EL (cell line): ENCODE measurements at places on chromosomes 16 and 17.

- no peak for DNase-seq
Observed at GRCh38 chr17:55520402-55520801, 9.2 kb upstream of the SMIM36 start.

GRCh38 chr16:53372992-53373871, 61.0 kb upstream of the RBL2 start:
- no peak for DNase-seq

- peak; percentile 28 for DNase-seq
Observed at GRCh38 chr16:72480911-72481310, 309.0 kb upstream of the PMFBP1 start.

DNA sequence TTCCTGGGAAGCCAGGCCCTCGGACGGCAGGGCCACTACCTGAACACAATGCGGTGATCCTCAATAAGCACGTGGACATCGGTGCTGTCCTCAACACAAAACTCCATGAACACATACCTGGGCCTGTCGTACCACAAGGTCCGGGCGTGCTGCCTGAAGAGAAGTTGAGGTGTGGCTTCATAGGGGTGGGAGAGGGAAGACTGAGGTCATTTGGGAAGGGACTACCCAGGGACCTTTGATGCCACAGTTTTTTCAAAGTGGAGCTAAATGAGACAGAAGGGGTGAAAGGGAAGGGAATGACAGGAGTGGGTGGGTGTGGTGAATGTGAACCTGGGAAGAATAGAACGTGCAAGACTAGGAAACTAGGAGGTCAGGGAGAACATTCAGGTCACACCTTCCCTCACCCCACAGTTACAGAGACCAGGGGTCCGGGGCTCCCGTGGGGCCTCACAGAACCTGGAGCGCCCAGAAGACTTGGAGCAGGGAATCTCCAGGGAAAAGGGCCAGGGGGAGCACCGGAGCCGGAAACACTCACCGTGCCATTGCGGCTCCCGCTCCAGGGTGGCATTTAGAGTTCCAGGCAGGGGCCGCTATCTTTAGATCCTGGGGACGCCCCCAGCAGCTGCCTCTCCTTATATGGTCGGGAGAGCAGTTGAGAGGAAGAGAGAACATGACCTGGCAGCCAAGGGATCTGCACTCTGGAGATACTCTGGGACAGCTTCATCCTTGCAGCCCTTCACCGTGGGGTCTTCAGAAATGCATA, at the start of gene PTGES3L:
Gene PTGES3L, minus strand, starts transcription at position 570 of the 763 bp plus-strand sequence. Its CDS starts 27 bp downstream, at position 543.
- DNase-seq, result peak; percentile 71

GRCh38 chr17:72270273-72270924, 149.6 kb downstream of the SOX9 start:
- DNase-seq, result peak; percentile 79

- DNase-seq, result no peak
Observed at GRCh38 chr16:66906916-66907836, 11.5 kb downstream of the CDH16 start.

DNA sequence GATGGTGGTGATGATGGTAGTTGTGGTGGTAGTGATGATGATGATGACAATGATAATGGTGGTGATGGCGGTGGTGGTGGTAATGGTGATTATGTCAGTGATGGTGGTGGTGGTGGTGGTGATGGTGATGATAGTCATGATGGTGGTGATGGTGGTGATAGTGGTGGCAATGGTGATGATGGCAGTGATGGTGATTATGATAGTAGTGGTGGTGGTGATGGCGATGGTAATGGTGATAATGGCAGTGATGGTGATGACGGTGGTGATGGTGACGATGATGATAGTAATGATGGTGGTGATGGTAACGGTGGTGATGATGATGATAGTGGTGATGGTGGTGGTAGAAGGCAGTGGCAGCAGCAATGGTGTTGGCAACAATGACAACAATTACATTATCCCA, 55.3 kb downstream of the RBFOX3 start:
- DNase-seq, result no peak

GRCh38 chr16:82037666-82038065, 2.6 kb downstream of the HSD17B2 start:
- DNase-seq, result no peak

DNA sequence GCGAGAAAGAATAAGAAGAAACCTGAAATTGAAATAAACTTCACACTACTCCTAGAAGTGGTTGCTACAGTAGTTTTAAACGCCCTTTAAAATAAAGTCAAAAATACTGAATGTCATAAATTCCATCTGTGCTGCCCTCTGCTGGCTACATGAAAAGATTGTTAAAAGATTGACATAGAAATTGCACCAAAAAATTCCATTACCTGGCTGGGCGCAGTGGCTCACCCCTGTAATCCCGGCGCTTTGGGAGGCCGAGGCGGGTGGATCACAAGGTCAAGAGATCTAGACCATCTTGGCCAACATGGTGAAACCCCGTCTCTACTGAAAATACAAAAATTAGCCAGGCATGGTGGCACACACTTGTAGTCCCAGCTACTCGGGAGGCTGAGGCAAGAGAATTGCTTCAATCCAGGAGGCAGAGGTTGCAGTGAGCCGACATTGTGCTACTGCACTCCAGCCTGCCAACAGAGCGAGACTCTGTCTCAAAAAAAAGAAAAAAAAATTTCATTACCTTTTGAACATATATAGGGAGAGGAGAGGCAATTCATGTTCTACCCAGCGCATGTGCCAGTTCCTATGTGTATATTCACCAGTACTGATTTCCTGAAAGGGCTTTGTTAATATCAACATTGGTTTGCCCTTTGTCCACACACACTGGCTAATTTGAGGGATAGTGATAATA, 36.5 kb downstream of the CYTH1 start:
- peak; percentile 41 for DNase-seq

- DNase-seq, result no peak
Observed at GRCh38 chr17:34363183-34363661, at the start of gene CCL1. Gene CCL1 (minus strand): TSS chr17:34363233. CDS start chr17:34363161, 72 bp downstream.

DNA sequence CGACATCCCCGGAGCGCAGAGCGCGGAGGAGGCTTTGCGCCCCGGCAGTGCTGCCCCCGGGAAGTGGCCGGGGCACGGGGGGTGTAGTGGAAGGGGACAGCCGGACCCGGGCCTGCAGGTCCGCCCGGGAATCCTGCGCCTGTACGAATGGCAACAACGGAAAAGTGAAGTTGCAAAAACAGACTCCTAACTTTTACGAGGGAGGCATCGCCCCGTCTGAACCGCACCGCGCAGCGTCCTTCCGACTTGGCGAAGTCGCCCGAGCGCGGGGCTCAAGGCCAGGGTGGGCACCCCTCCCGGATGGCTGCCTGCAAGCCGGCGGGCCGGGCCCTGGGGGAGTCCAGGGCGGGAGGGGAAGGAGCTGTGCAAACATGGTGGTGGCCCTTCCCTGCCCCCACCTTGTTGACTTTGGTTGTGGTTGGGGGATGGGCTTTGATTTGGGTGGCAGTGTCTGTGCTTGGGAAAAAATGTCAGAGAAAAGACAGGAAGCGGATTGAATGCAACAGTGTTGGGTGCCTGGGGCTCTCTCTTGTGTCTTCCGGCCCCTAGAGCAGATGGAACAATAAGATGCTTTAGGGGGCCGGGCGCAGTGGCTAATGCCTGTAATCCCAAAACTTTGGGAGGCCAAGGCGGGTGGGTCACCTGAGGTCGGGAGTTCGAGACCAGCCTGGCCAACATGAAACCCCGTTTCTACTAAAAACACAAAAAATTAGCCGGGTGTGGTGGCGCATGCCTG, 675 bp downstream of the RNF213 start:
- DNase-seq, result peak; percentile 77

DNA sequence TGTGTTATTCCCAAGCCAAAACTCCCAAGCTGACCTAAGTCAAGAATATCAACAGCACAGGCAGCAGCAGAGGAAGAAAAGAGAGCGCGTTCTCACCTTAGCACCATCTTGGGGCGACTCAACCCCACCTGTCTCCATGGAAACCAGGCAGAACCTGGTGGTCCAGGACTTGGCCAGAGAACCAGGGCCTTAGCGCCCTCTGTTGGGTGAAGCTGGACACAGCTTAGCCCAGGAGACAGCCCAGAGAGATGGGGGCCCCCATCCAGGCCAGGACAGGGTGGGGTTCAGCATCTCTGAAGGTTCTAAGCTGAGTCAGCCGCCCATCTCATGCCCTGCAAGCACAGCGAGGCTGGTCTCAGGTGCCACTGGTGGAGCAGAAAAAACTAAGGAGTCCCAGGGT, 60.1 kb upstream of the TMEM132E start:
- no peak for DNase-seq

DNA sequence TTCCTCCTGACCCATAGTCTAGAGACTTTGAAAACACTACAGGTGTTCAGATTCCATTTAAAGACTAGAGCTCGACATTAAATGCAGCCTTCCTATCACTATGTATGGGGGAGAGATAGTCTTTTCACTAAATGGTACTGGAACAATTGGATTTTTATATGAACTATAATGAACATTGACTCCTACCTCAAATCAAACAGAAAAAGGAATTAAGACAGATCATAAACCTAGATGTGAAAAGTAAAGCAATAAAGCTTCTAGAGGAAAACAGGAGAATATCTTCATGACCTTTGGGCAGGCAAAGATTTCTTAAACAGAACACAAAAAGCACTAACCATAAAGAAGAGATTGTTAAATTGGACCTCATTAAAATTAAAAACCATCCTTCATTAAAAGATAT, 18.8 kb upstream of the NOS2 start:
- DNase-seq, result no peak
